ENCODE measurements at places on chromosomes 7 and 10.
A peak's percentile ranks its signal among the peaks of the same experiment; 100 is the strongest.

DNA sequence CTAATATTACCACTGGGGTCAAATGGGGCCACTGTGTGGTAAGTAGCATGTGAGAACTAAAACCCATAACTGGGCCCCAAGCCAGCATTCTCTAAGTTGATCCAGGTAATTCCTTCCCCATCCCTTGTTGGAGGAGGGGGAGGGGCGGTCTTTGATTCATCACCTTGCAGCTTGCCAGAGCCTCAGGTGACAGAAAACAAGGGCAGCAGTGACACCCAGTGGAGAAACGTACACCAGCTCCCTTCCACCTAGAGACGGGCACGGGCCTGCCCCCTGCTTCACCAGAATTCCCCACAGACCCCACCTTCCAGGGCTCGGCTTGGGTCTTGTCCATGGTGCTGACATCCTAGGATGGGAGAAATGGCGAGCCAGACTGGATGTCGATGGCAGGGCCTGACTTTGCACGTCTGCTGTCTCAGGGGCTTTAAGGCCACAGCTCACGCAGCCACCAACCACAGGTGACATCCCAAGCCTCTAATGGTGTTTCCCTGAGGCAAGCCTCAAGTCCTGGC lies 102.0 kb downstream of the STRA8 start:
- DNase-seq, result peak; percentile 85

DNA sequence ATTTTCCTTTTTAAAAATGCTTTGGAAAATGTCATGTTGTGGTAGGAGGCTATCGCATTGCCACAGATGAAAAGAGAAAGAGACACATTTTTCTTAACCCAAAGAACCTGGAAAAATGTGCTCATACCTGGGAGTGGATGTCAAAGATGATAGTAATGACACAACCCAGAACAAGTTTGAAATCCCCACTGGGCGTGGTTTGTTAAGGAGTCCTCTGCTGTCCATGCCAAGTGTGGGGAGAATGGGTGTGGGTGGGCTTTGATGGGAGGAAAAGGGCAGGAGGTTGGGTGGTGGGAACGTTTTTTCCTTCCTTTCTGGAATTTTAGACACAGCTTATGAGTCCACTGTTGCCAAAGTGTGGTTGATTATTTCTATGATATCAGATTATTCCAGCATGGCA lies 10.9 kb downstream of the OPTN start:
- DNase-seq, result no peak

DNA sequence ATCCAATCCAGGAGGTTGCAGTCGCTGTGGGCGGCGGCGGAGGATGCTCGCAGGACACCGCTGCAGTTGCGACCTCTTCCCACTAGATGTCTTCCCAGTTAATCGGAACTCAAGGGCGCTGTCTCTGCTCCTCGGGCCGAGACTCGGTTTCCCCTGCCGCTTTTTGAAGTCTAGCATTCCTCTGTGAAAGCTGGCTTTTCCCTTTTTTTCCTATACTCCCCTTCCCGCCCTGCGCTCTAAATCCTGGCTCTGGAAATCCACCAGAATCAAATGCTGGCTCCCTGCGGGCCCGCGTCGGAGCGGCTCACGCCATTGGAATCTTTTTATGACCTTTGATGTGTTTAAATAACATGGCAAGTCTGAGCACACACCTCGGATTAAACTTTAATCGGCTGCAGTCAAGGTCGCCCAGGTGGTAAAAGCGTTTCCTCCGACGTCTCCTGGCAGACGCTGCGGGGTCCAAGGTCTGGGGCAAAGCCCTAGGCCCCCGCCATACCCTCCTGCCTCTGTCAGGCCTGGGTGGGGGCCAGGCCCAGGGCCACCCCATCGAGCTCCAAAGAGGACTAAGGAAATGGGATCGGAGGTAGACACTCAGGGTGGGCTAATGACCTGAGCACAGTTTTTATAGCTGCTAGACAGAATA lies 10.7 kb upstream of the HOXA13 start:
- DNase-seq, result no peak

- DNase-seq, result no peak
Observed at GRCh38 chr10:14549496-14549895, 218.8 kb upstream of the FRMD4A start.

- DNase-seq, result no peak
Observed at GRCh38 chr10:125006921-125007426, 65.1 kb downstream of the ZRANB1 start.

GRCh38 chr10:130983749-130984148 lies 327.8 kb downstream of the TCERG1L start:
- DNase-seq, result no peak

DNA sequence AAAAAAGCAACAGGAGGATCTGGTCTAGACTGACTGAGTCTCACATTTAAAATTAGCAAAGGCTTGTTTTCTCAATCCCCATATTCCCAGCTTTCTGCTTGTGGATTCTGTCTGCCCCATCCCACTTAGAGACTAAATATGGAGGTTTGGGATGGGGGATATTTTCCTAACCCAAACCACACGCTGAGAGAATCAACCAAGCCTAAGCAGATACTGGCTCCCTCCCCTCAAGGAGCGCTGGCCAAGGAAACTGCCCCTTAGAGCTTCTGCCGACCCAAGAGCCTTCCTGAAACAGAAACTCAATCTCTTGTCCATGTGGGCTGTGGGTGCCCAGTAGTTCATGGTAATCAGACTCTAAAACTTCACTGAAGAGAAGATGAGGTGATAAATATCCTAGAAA lies 3.9 kb downstream of the FFAR4 start:
- DNase-seq, result no peak

GRCh38 chr10:121532292-121532864 lies 65.9 kb downstream of the FGFR2 start:
- no peak for DNase-seq

DNA sequence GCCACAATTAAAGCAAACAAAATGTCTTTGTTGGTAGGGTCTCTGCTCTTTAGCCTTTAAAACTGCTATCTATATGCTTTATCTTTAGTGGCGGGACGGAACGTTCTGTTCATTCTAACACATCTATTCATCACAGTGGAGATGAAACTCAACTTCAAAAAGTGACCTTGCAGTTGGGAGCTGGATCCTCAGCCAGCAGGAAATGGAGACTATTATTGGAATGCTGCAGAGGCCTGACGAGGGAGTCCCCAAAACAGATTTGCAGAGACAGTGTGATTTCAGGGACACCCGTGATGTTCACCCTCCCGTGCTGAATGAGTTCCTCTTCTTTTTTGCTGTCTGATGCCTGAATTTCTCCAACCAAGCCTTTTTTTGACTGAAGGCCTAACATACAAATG lies 306.0 kb upstream of the SHH start:
- DNase-seq, result no peak

- DNase-seq, result peak; percentile 29
Observed at GRCh38 chr7:91504919-91505318, 240.7 kb downstream of the FZD1 start.

GRCh38 chr10:72332423-72333111 lies 22.2 kb downstream of the DNAJB12 start:
- no peak for DNase-seq

DNA sequence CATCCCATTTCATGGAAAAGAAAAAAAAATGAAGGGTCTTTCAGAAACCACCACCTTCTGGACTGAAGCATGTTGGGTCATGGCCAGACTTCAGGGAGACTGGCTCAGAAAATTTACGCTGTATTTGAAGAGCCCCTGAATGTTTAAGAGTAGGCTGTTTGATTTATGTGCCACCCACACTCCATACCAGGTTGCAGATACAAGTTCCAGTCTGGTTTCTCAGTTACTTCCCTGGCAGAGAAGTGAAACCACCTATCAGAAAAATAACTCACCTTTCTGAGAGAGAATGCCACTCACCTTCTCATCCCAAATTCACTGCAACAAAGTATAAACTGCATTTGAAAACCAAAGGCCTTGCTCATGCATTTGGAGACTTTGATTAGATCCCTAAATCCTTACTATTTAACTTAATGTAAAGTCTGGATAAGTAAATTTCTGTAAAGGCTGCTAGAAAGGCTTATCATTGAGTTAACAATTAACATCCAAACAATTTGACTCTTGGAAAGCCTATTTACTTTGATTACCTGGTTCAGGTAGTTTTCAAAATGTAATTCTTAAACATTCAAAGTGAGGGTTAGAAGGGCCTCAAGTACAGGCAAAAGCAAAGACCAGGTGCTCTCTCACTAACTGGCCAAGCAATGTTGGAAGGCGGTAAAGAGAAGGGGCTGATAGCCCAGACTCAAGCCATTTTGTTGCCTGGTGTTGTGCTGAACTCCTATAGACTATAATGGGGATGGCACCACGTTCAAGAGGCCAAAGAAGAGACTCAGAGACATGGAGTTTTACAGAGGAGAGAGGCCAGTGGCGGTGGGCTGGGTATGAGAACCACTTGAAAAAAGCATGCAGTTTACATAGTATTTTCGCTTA lies 12.8 kb upstream of the ADD3 start:
- DNase-seq, result no peak

GRCh38 chr10:109991266-109991855 lies 16.4 kb upstream of the ADD3 start:
- DNase-seq, result no peak

- DNase-seq, result no peak
Observed at GRCh38 chr10:95273393-95274312, 17.1 kb downstream of the PDLIM1 start.

GRCh38 chr7:107396081-107396480 lies 73.8 kb upstream of the GPR22 start:
- no peak for DNase-seq

- no peak for DNase-seq
Observed at GRCh38 chr10:59736749-59737148, 16.5 kb downstream of the MRLN start.

DNA sequence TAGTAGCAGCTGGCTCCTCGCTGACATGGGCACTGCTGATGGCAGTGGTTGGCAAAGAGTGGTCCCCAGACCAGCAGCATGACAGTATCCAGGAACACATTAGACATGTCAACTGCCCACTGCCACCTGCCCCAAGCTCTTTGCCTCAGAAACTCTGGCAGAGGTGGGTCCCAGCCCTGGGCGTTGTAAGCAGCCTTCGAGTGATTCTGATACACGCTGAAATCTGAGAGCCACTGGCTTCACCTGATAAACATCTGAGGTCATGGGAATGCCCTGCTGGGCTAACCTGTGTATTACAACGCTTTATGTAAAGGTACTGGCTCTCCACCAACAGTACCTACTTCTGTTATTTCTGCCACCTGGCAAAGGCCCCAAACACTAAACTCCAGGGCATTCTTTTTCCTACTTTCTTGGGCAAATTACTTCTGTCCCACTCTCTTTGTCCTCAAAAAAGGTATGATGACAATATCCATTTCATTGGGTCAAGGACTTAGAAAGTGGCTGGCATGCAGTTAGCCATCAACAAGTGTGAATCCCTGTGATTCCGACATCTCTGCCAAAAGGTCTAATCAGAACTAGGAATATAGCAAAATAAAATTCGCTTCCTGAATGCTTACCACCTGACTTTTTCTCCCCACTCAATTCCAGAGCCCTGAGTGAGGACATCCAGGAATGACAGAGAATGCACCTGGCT lies 9.2 kb downstream of the SGMS1 start:
- peak; percentile 11 for DNase-seq

- peak; percentile 19 for DNase-seq
Observed at GRCh38 chr7:77838929-77839491, 40.4 kb downstream of the PHTF2 start.

DNA sequence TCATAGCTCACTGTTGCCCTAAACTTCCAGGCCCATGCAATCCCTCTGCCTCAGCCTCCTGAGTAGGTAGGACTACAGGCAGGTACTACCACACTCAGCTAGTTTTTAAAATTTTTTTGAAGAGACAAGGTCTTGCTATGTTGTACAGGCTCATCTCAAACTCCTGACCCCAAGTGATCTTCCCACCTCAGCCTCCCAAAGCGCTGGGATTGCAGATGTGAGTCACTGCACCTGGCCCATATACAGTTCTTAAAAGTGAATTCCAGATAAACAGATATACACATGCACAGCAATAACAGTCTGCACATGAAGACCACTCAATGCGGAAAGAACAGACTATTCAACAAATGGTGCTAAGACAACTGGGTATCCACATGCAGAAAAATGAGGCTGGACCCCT lies 67.8 kb downstream of the SRPK2 start:
- no peak for DNase-seq

GRCh38 chr7:137932881-137933269 lies 69.0 kb downstream of the CREB3L2 start:
- DNase-seq, result no peak

DNA sequence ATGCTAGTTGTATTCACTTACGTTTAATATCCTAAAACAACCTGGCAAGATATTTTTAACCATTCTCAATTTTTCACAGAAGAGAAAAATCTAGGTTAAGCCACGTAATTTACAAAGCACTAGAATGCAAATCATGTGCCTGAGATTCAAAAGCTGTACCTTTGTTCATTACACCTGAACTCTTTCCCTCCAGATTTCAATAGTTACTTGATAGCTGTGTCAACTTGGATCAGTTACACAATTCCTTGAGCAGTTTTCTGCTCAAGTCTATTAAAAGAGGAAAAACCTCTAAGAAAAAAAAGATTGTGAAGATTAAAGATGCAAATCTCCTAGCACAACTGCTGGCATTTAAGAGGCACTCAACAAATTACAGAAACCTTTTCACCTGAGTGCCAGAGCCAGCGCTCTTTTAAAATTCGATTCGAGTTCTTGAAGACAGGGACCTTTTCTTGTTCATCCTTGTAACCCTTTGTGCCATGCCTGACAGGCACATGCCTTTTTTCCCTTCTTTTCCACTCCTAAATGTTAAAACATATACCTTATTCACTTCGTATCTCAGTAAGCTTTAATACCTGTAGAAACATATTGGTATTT lies 886 bp downstream of the NSUN6 start:
- no peak for DNase-seq

DNA sequence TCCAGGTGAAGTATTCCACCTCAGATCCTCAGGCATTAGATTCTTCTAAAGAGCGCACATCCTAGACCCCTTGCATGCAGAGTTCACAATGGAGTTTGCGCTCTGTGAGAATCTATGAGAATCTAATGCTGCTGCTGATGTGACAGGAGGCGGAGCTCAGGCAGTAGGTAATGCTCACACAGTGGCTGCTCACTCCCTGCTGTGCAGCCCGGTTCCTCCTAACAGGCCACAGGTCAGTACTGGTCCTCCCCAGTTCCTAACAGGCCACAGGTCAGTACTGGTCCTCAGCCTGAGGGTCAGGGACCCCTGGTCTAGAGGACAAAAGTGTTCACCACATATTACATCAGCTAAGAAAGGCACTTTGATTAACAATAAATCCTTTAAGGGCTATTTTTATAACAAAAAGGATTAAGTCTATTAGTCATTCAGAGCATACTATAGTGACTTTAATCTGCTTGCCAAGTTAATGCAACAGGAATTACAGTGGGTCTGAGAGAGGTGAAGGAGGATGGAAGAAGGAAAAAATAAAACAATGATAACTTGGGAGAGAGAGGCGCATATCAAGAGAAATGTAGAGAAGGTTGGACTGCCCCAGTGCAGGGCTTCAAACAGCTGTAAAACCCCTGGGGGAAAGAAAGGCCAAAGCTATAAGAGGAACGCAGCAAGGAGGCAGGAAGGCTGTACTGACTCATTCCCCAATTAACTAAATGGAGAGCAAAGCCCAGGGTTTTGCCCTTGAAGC lies 49.2 kb downstream of the CUL2 start:
- DNase-seq, result no peak

GRCh38 chr10:34607894-34608293 lies 207.2 kb downstream of the PARD3 start:
- DNase-seq, result peak; percentile 18

GRCh38 chr7:100352984-100353684 lies 4.8 kb upstream of the PILRB start:
- no peak for DNase-seq

GRCh38 chr7:157986051-157986450 lies 601.6 kb downstream of the PTPRN2 start:
- no peak for DNase-seq
